ENCODE measurements at places on chromosomes 13 and 19.

- no peak for DNase-seq
These were observed 71.1 kb upstream of the RFC3 start for GRCh38 chr13:33746867-33747266.

DNA sequence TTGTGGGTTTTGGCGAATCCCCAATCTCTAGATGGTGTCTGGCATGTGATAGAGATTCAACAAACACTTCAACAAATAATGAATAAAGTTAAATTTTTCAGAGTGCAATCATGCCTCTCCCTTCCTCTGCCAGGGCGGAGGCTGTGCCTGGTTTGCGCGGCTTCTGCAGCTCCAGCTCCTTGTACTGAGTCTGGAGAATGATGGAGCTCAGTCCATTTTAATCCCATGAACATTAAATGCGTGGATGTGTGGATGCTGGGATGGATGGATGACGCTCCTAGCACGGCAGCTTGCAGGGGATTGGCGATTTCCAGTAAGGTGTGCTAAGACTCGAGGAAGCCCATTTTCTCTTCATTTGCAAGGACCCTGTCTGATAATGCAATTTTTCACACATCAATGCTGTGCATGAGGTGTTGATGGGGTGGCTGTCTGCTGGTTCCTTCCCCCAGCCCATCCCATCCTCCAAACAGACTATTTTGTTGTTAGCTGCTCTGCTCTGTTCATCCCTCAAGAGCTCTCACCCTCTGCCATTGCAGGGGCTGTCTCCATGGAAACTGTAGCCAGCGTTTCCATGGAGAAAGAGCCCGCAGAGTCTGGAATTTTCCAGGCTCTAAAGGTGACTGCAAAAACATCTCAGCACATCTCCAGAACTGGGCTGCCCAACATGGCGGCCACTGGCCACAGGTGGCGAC is 92.6 kb upstream of the PEG3 start:
- no peak for DNase-seq

DNA sequence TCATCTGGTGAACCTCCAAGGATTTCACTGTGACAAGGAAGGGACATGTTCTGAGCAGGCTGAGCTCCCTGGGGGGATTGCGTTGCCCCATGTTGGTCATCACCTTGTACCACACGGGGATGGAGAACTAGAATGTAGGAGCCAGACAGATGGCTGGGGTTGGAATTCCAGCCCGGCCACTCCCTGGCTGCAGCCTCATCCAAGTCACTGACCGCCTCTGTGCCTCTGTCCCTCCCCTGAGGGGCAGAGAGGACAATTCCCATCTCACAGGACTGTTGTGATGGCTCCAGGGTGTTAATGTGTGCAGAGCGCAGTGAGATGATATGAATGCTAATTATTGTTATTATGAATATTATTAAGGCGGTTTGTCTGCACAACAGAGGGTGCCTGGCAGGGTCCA is 24.1 kb downstream of the ADGRL1 start:
- DNase-seq: no peak

GRCh38 chr19:45217193-45217956 is 27.8 kb downstream of the EXOC3L2 start:
- DNase-seq: no peak

GRCh38 chr13:59236309-59236919 is 927.3 kb downstream of the DIAPH3 start:
- no peak for DNase-seq

- no peak for DNase-seq
These were observed 917 bp downstream of the FBXW9 start for GRCh38 chr19:12695514-12695913.

GRCh38 chr13:71879129-71879535 is 12.1 kb upstream of the DACH1 start:
- DNase-seq: no peak

DNA sequence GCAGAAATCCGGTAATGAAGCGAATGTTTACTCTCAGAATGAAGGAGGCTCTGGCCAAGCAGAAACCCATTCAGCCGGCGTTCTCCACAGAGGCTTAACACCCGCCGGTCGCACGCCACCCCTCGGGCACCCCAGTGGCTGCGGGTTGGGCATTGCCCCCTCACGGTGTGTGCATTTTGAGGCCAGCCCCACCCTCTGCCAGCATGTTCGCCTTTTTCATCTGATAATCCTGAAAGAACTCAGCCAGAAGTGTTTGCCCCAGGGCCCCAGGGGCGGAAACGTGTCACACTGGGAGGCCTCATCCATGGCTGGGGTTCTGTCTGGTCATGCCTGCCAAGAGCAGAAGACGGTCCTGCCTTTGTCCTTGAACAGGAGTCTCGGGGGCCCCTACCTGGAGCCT is 34.2 kb downstream of the COMP start:
- DNase-seq: no peak

DNA sequence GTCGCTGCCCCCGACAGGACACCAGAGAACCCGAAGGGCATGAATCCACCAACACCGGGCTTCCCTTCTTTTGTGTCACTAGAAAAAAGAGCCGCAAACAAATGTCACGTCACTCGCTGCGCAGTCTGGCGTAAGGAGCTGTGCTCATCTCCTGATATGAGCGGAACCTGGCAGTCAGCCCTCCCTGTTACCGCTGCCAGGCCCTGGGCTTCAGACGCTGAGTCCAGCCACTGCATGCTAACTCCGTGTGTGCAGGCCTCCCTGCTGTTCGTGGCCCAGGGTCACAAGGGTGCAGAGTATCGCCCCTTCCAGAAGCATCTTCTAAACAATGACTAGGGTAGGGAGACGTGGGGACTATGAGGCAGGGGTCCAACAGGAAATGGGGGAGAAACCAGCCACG is 71.3 kb downstream of the SLC7A1 start:
- no peak for DNase-seq

GRCh38 chr13:23740002-23740401 is 149.2 kb downstream of the MIPEP start:
- no peak for DNase-seq

- no peak for DNase-seq
These were observed 13.4 kb downstream of the RASL11A start for GRCh38 chr13:27283906-27284493.

DNA sequence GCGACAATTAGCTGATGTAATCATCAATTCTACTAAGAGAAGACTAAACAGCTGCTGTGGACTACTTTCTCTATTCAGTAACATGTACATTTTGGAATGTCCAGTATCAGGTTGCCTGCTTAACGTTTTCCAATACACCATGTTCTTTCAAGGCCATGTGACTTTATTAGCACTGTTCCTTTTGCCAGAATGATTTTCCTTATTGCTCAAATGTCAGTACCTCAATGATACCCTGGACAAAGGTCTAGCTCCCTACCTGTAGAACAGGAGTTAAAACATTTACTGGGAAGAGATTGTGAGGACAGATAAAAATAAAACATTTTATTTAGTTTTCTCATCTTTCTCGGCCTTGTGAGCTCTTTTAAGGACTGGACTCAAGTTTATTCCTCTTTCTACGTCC is 3.8 kb upstream of the RBM26 start:
- no peak for DNase-seq

GRCh38 chr13:44732503-44733098 is 156.5 kb upstream of the TSC22D1 start:
- no peak for DNase-seq

DNA sequence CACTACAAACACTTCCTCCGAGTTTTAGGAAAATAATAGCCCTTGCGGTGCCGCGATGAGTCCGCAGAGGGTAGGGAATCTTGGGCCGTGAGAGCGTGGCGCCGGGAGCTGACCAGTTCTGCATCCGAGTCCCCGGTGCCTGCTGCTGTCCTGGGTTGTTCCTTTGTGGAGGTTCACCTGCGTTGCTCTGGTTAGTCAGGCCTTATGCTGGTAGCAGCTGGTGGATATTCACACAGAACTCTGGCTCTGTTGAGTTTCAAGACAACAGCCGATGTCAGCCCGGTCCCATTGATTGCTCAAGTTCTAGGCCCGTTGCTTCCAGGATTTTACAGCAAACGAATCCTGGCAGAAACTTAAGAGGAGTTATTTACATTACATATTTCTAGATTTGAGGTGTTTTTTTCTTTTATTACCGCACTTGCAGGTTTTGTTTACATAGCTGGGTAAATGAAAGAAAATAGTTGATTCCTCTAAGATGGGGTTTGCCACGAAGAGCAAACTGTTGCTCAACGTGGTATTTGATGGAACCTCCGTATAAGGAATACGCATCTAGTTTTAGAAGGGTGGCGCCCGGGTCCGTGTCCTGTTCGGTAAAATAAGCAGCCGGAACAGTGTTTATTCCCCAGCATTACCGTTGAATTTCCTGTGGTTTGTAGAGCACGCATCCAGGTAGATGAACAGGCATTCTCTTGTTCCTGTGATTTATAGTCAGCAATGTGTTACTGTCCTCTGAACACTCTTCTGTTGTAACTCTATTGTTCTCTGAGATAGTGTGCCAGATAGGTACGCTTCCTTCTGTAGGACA is 1.3 kb downstream of the CLDN10 start:
- no peak for DNase-seq

DNA sequence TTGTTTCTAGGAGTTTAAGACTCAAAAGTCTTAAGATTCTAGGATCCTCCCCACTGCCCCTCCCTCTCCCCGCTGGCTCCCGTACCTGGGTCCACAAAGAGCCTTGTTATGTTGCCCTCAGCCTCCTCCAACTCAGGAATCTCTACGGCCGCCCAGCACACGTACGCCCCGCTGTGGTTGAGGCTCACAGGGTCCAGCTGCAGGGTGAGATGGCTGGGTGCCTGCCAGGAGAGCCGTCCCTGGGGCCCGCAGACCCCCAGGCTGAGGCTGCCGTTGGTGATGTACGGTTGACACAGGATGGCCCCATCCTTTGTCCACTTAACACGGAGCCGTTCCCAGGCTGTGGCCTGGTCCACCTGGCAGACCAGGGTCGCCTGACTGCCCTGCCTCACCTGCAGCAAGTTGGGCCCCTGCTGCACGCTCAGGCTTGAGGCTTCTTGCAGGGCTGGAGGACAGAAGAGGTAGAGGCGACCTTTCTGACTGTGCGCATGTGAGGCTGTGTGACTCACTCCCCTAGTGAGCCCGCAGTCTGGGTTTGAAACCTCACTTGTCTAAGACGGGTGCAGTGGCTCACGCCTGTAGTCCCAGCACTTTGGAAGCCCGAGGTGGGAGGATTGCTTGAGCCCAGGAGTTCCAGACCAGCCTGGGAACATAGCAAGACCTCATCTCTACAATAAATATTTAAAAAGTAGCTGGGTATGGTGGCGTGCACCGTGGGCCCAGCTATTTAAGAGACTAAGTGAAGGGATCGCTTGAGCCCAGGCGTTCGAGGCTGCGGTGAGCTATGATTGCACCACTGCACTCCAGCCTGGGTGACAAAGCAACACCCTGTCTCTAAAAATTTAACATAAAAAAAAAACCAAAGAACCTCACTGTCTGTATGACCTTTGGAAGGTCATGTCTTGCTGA is 4.0 kb downstream of the TMIGD2 start:
- no peak for DNase-seq

- DNase-seq: no peak
These were observed 54.1 kb downstream of the MRPL57 start for GRCh38 chr13:21230516-21230915.

- no peak for DNase-seq
These were observed 45.6 kb downstream of the RNASEH2B start for GRCh38 chr13:50955241-50955640.

DNA sequence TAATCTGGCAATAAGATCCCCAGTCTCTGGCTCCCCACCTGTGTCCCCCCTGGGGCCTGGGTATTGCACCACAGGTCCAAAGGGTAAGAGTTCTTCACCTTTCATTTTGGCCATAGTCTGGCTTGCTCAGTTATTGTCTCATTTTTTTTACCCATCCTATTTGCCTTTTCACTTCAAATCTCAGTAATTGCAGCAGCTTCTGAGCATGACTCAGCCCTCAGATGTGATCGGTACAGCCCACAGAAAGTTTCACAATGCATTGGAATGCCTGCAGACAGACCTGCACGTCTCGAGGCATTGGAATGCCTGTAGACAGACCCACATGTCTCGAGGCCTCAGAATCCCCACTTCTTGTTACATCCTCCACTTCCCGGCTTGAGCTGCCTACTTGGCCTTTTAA is 173.6 kb downstream of the NUFIP1 start:
- DNase-seq: no peak

DNA sequence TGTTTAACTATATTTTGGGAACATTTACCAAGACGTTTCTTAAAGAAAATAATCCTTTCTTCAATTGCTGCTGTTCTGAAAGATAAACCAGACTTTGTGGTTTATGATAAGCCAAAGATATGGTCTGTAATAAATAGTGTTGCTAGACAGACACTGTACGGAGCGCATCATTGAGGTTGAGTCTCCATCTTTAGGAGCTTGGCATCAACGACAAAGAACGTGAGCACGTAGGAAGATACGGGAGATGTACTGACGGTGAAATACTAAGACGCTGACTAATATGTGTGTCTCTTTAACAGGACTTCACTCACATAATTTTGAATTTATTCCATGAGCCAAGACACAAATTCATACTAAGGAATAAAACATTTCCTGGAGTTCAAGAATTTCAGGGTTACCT is 16.2 kb downstream of the TEX29 start:
- DNase-seq: no peak

GRCh38 chr13:104011505-104012241 is 945.5 kb upstream of the SLC10A2 start:
- DNase-seq: no peak

DNA sequence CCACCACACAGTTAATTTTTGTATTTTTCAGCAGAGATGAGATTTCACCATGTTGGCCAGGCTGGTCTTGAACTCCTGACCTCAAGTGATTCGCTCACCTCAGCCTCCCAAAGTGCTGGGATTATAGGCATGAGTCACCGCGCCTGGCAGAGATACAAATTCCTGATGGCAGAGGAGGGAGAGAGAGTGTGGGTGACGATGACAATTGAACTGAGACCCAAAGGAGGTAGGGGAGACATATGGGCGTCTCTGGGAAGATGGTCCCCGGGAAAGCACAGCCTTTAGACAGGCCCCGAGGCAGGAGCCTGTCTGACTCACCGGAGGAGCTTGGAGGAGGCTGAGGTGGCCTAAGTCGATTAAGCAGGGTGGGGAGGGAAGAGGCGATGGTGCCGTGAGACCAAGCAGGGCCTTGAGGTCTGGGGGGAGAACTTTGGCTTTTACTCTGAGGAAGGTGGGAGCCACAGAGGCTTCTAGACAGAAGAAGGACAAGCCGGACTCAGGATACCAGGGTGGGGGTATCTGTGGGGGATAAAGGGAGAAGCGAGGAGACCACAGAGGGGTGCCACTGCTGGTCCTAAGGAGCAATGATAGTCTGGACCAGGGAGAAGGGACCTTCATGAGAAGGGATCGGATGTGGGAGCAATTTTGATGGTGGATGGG is 38.2 kb downstream of the ARRDC2 start:
- no peak for DNase-seq

- DNase-seq: no peak
These were observed 49.3 kb downstream of the DLEU7 start for GRCh38 chr13:50794226-50794625.

GRCh38 chr13:106213028-106213757 is 322.3 kb downstream of the EFNB2 start:
- DNase-seq: no peak

DNA sequence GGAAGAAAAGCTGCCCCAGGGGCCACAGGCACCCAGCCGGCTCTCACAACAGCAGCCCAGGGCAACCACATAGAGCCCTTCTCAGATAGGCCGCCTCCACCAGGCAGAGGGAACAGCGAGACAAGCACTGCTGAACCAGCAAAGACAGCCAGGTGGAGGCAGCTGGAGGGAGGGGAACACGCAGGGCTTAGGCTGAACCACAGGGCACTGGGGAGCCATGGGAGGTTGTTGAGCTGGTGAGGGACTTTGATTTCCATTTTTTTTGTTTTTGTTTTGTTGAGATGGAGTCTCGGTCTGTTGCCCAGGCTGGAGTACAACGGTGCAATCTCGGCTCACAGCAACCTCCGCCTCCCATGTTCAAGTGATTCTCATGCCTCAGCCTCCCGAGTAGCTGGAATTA is 3.5 kb downstream of the GAMT start:
- no peak for DNase-seq

GRCh38 chr13:25882466-25883357 is 169.1 kb downstream of the SHISA2 start:
- no peak for DNase-seq
